ENCODE measurements at places on chromosomes 3 and 15.
A peak's percentile ranks its signal among the peaks of the same experiment; 100 is the strongest.

- DNase-seq = no peak
Measured at GRCh38 chr3:178964551-178964950, 107.1 kb downstream of the ZMAT3 start.

DNA sequence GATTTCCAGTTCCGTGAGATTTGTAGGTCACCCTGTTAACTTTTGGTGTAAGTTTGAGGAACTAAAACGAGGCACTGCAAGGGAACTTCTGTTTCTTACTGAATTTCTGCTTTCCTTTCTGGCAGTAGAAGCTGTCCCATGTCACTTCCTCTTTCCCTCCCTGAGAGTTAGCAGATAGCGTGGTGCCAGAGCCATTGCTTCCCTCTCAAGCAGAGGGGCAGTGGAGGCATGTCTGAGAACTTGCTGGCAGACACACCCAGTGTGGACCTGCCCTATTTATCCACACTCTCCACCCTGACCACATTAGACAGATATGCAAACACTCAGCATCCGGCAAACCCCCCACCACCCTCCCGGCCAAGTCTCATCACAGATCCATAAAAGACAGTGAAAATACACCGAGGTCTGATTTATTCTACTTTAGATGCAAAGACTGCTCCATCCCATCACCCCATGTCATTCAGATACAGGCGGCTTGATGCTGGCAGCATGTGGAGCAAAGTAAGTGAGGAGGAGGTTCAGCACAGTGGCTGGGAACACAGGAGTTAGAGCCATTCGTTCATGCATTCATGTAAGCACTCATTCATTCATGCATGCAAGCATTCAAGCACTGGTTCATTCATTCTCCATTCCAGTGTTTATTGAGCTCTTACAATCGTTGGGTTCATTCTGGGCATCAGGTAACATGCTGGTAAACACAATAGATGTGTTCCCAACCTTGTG lies 324.7 kb downstream of the SHQ1 start:
- DNase-seq = no peak

- DNase-seq = peak; percentile 75
Measured at GRCh38 chr3:148991219-148992026, at the start of gene GYG1. GYG1 (plus strand) TSS chr3:148991540; CDS start chr3:148991641, 101 bp downstream.

DNA sequence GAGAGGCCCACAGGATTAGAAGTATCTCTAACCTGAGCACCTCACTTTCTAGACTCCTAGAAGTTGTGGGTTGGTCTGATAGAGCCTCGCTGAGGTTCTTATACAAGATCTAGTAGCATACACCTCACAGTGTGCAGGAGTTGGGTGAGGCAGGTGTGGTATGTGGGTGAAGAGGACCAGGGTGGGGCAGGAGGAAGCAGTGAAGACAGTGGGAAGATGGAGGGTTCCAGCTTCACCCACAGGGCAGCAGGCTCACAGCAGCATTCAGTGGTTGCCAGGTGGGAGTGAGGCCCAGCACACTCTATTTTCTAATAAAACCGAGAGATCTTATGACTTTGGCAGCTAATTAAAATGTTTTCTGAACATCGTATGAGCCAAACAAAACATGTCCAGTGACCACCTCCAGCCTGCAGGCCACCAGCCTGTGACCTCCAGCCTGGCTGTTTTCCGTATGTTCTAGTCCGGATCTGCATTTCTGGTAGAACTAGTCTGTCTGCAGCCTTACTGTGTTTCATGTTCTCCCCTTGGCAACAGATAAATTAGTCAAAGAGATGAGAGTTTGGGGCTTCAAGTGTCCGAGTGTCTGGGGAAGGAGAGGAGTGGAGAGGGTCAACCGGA lies 170.4 kb upstream of the CTDSPL start:
- no peak for DNase-seq

GRCh38 chr3:84738086-84738485 lies 220.7 kb upstream of the CADM2 start:
- DNase-seq = no peak

GRCh38 chr15:35667908-35668307 lies 121.9 kb upstream of the DPH6 start:
- no peak for DNase-seq

- DNase-seq = no peak
Measured at GRCh38 chr15:66503780-66504562, 684 bp downstream of the RPL4 start.

GRCh38 chr15:66707310-66708082 lies 5.5 kb downstream of the SMAD6 start:
- DNase-seq = peak; percentile 14

GRCh38 chr15:64776402-64776786 lies 1.0 kb upstream of the RBPMS2 start:
- DNase-seq = no peak

DNA sequence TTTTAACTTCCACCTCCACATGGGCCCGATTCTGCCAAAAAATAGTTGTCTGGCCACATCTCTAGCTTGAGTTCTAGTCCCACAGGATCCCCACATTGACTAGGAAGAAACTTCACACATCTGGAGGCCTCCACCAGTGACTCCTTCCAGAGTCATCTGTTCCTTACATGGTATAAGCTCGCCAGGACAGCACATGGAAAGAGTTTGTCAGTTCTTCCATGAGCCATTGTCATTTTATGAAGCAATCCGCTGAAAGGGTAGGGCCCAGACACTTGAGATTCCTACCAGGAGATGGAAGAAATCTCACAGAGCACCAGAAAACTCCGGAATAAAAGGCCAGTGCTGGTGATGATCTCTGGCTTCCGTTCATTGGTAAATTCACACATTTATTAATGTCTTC lies 350.5 kb upstream of the ICE2 start:
- DNase-seq = no peak

DNA sequence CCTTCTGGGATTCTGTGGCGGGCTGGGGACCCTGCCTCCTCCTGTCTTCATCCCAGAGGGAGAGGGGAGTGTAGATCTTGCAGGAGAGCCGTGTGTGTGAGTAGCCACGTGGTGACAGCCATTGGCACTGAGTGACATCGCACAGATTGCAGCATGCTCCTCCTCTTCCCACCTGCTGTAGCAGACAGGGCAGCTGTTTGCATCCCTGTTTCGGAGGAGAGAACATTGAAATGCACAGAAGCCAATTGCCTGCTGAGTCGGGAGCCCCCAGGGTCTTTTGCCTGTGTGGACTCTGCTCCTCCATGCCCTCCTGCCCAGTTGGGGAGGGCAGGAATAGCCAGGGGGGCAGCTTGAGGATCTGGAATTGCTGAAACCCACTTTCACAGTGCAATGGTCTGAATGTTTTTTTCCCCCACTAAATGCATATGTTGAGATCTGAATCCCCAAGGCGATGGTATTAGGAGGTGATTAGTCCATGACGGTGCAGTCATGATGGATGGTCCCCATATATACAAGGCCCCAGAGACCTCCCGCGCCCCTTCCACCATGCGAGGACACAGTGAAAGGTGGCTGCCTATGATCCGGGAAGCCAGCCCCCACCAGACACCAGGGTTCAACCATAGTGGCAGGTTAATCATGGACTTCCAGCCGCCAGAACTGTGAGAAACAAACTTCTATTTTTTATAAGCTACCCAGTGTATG lies 66.8 kb downstream of the CHRNA7 start:
- no peak for DNase-seq

DNA sequence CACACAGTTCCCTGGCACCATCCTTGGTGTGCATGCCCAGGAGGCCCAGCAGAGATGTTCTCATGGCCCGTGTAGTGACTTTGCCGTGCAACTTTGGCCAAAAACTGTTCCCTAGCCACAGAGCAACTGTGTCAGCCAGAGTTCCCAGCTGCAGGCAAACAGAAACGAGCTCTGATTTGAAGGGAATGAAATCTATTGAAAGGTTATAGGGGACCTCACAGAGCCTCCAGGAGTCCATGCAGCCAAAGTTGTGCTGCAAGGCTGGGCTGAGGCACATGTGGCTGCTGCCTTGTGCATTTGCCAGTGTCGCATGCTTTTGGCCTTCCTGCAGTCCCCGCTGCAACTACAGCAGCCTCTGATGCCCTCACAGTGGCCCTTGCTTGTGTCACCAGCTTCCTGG lies 70.5 kb downstream of the PLXNA1 start:
- no peak for DNase-seq

- DNase-seq = no peak
Measured at GRCh38 chr15:98163319-98164045, 203.0 kb downstream of the ARRDC4 start.

DNA sequence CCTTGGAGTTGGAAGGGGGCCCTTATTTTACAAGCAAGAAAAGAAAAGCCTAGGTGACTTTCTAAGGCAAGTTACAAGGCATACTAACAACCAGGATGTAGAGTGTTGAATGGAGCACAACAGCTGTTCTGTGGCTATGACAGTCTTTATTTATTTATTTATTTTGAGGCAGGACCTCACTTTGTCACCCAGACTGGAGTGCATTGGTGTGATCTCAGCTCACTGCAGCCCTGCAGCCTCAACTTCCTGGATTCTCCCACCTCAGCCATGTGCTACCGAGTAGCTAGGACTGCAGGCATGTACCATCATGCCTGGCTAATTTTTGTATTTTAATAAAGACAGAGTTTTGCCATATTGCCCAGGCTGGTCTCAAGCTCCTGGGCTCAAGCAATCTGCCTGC lies 973.4 kb downstream of the ROBO1 start:
- DNase-seq = no peak

GRCh38 chr3:141649871-141650270 lies 88.2 kb upstream of the RNF7 start:
- DNase-seq = no peak

GRCh38 chr3:157573281-157573680 lies 70.1 kb upstream of the VEPH1 start:
- DNase-seq = no peak

DNA sequence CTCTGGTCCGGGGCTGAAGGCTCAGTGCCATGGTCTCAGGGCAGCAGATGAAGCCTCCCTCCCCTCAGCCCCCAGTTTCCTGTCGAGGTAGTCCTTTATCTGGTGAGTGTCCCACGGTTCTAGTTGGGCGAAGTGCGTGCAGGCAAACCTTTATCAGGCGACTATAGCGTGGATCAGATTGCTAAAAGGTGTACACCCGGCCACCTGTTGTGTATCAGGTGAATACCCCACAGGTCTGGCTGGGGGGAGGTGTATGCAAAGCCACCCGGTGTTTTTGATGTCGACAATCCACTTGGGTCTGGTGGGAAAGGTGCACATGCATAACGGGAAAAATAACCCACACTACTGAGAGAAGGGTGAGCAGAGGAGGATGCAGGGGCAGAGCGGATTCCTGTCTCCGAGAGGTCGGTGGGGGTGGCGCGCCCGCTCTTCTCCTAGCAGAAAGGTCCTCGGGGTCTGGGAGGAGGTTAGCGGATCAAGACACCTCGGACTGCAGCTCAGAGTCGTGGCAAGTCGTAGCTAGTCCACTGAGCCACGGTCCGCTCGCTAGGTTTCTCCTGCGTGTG lies 507 bp downstream of the SLC12A6 start:
- peak; percentile 6 for DNase-seq

DNA sequence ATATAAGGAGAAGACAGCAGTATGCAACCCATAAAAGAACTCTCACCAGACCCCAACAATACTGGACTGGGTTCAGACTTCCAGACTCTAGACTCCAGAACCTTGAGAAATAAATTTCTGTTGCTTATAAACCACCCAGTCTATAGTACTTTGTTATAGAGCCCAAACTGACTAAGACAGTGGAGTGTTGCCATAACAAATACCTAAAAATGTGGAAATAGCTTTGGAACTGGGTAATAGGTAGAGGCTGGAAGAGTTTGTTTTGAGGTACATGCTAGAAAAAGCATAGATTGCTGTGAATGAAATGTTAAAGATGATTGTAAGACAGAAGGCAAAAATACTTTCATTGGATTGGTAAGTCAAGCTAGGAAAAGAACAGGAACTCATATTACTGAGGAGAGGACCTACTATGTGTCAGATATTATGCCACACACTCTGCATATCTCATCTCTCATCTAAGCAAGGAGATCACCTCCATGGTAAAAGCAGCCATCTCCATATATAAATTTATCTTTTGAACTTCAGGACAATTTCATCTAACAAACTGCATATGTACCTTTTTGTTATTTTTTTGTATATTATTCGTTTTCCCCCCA lies 67.4 kb upstream of the FNDC3B start:
- no peak for DNase-seq

GRCh38 chr3:71231680-71232079 lies 351.8 kb downstream of the FOXP1 start:
- DNase-seq = no peak

DNA sequence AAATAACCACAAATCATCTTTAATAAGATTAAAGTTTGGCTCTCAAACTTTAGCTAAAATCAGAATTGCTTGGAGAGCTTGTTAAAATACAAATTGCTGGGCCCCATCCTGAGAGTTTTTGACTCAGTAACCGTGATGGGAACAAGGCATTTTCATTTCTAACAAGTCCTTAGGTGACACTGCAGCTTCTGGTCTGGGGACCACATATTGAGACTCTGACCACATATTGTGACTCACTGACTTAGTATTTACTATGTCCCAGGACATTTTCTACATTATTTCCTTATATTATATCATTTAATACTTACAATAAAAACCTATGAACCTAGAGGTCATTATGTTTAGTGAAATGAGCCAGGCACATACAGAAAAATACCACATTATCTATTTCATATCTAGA lies 164.5 kb downstream of the ZMAT3 start:
- no peak for DNase-seq

- no peak for DNase-seq
Measured at GRCh38 chr15:45331972-45332371, 46.4 kb downstream of the GATM start.

All from Caco-2 (cell line).